CD4-positive, alpha-beta T cell (primary cell): ENCODE measurements at places on chromosomes 2 and 18.

DNA sequence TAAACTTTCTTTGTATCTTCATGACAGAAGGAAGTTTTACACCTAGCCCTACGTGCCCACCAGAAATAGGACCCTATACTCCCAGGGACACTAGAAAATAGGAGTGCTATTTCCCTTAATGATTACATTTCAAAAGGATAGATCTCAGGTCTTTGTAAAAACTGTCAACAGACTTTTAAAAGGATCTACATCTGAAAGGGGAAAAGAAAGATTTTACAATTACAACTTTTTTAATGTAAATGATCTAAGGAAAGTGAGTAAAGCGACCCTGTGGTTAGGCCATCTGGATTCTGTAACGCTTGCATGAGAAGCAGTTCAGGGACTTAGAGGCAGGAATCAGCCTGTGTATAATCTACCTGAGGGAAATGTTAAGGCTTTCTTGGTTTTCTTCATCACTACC, 431.8 kb upstream of the MC4R start:
- no peaks in the 10 kb centered on the region for H3K27me3 ChIP-seq
- no peaks in the 10 kb centered on the region for H3K36me3 ChIP-seq
- DNase-seq, result no peak
- H3K4me3 ChIP-seq, result no peak overlapping the region
- no peak overlapping the region for H3K27ac ChIP-seq
- H3K4me1 ChIP-seq, result no peaks in the 10 kb centered on the region

GRCh38 chr2:19048593-19049266, 309.7 kb downstream of the OSR1 start:
- H3K27ac ChIP-seq, result no peak overlapping the region
- no peak overlapping the region for H3K4me3 ChIP-seq
- no peaks in the 10 kb centered on the region for H3K27me3 ChIP-seq

GRCh38 chr2:225670111-225670974, 270.8 kb downstream of the NYAP2 start:
- no peaks in the 10 kb centered on the region for H3K36me3 ChIP-seq
- H3K4me1 ChIP-seq, result no peaks in the 10 kb centered on the region
- H3K4me3 ChIP-seq, result no peak overlapping the region
- no peaks in the 10 kb centered on the region for H3K27me3 ChIP-seq

DNA sequence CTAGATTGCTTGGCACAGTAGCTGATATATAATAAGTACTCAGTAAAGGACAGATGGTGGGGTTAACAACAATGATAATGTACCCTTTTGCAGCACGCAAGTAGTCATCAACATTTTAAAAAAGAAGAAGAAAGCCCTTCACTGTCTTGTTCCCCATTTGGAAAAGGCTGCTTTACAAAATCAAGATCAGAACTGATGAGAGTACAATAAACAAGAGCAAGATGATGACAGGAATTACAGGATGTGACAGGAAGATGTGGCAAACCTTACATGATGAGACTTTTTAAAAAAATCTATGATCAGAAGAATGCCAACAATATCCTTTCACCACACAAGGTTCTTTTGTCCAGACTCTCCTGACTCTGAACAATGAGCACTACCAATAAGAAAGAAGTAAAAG, 9.1 kb downstream of the TYW5 start:
- H3K27me3 ChIP-seq, result no peaks in the 10 kb centered on the region
- H3K27ac ChIP-seq, result no peak overlapping the region
- H3K4me1 ChIP-seq, result no peaks in the 10 kb centered on the region
- peaks cover 52% of the 10 kb centered on the region for H3K36me3 ChIP-seq
- no peak overlapping the region for H3K4me3 ChIP-seq

- DNase-seq, result no peak
- no peaks in the 10 kb centered on the region for H3K4me1 ChIP-seq
- no peak overlapping the region for H3K4me3 ChIP-seq
- no peak overlapping the region for H3K27ac ChIP-seq
Observed at GRCh38 chr2:159411460-159411859, 125.0 kb upstream of the WDSUB1 start.

DNA sequence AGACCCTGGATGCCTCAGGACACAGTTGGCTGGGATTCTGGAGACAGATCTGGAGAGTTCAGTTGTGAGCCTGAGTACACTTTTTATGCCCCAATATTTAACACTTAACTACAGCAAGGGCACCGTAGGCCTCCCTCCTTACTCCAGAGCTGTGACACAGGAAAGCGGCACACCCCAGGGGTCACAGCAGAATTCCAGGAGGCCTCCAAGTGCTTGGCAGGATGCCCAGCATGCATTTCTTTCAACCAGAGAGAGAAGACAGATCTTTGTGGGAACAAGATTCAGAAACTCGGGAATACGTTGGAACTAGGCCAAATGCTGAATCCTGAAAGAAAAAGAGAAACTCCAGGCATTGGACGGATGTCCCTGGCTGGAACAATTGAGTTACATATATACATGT, 199.2 kb upstream of the NT5C1B start:
- H3K27me3 ChIP-seq, result no peaks in the 10 kb centered on the region
- no peaks in the 10 kb centered on the region for H3K36me3 ChIP-seq
- H3K4me1 ChIP-seq, result no peaks in the 10 kb centered on the region
- H3K27ac ChIP-seq, result no peak overlapping the region
- DNase-seq, result no peak

GRCh38 chr2:100809506-100809905, 10.4 kb upstream of the NPAS2 start:
- H3K27ac ChIP-seq, result no peak overlapping the region
- H3K36me3 ChIP-seq, result no peaks in the 10 kb centered on the region
- DNase-seq, result no peak
- no peaks in the 10 kb centered on the region for H3K27me3 ChIP-seq

DNA sequence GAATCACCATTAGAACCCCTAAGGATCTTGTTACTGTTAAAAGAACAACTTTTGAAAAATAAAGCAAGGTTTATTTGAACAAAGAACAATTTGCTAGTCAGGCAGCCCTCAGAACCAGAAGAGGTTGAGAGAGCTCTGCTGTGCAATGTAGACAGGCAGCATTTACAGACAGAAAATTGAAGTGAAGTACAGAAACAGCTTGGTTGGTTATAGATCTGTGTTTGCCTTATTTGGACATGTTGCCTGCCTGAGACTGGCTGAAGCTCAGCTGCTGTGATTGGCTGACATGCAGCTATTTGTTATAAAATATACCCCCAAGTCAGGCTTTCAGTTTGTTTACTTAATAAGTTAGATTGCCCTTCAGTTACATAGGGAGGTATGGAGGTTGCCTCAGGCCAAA, 12.5 kb downstream of the MSTN start:
- H3K27me3 ChIP-seq, result no peaks in the 10 kb centered on the region
- no peaks in the 10 kb centered on the region for H3K4me1 ChIP-seq
- H3K36me3 ChIP-seq, result no peaks in the 10 kb centered on the region
- DNase-seq, result no peak
- H3K4me3 ChIP-seq, result no peak overlapping the region
- no peak overlapping the region for H3K27ac ChIP-seq

GRCh38 chr2:102005989-102006885, 14.5 kb downstream of the IL1R2 start:
- peaks cover 15% of the 10 kb centered on the region for H3K4me1 ChIP-seq
- no peaks in the 10 kb centered on the region for H3K27me3 ChIP-seq
- H3K4me3 ChIP-seq, result no peak overlapping the region
- no peaks in the 10 kb centered on the region for H3K36me3 ChIP-seq

GRCh38 chr2:241574911-241575623, 16.5 kb downstream of the BOK start:
- no peaks in the 10 kb centered on the region for H3K27me3 ChIP-seq
- H3K27ac ChIP-seq, result no peak overlapping the region
- H3K36me3 ChIP-seq, result peaks cover 2% of the 10 kb centered on the region

DNA sequence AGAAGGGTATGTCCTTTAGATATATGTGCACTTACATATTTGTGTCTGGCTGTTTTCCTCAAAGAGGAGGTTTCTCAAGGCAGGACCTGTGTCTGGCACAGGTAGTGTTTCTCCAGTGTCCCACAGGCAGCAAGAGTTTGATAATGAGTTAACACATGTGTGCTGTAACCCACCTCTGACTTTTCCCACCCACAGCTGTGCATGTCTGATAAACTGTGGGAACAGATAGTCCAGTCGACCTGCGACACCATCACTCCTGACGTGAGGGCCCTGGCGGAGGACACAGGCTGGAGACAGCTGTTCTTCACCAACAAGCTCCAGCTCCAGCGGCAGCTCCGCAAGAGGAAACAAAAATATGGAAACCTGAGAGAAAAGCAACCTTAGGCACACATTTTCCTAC, 58.2 kb downstream of the SLC16A14 start:
- no peak overlapping the region for H3K4me3 ChIP-seq
- H3K36me3 ChIP-seq, result no peaks in the 10 kb centered on the region
- DNase-seq, result no peak
- H3K27ac ChIP-seq, result no peak overlapping the region
- H3K4me1 ChIP-seq, result no peaks in the 10 kb centered on the region
